ENCODE measurements at places on chromosomes 5 and 9. TPM values are rescaled to one million over a fixed set of nuclear protein-coding genes. Genes with fewer than 3 reads are reported as not detected.

GRCh38 chr5:151596828-151597539, 5.9 kb upstream of the FAT2 start:
- no peak overlapping the region for H3K4me3 ChIP-seq
- DNase-seq: no peak
- peaks cover 4% of the 10 kb centered on the region for H3K27me3 ChIP-seq
- no peaks in the 10 kb centered on the region for H3K36me3 ChIP-seq

GRCh38 chr5:97106216-97106581, 36.2 kb downstream of the LIX1 start:
- no peaks in the 10 kb centered on the region for H3K4me1 ChIP-seq
- no peak overlapping the region for H3K27ac ChIP-seq
- H3K27me3 ChIP-seq: no peaks in the 10 kb centered on the region
- DNase-seq: no peak
- H3K36me3 ChIP-seq: no peaks in the 10 kb centered on the region
- no peak overlapping the region for H3K4me3 ChIP-seq

- H3K27ac ChIP-seq: no peak overlapping the region
- H3K4me3 ChIP-seq: no peak overlapping the region
- H3K4me1 ChIP-seq: peaks cover 11% of the 10 kb centered on the region
- no peak for DNase-seq
These were observed 17.0 kb downstream of the FOCAD start for GRCh38 chr9:20701060-20701459.

ZNF879 gene
- total RNA-seq: 7.3 TPM

CER1 gene
- total RNA-seq: not detected

MTAP gene
- 56.3 TPM for total RNA-seq

- H3K36me3 ChIP-seq: no peaks in the 10 kb centered on the region
- no peak overlapping the region for H3K27ac ChIP-seq
- peak; percentile 20 for DNase-seq
- H3K4me1 ChIP-seq: peaks cover 3% of the 10 kb centered on the region
These were observed 20.4 kb downstream of the ADAMTS2 start for GRCh38 chr5:179324760-179325295.

PCDHGA2 gene
- 1.5 TPM for total RNA-seq

DNA sequence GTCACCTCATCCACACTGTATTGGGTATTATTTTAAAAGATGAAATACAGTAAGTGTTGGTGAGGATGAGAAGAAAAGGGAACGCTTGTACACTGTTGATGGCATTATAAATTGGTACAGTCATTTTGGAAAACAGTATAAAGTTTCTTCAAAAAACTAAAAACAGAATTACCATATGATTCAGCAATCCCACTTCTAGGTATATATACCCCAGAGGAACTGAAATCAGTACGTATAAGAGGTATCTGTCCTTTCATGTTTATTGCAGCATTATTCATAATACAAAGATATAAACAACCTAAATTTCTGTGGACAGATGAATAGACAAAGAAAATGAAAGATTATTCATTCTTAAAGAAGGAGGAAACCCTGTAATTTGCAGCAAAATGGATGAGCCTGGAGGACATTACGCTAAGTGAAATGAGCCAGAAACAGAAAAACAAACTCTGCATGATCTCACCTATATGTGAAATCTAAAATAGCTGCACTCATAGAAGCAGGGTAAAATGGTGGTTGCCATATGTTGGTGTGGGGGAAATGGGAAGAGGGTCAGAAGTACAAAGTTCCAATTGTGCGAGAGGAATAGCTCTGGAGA, 191.6 kb downstream of the TRIM36 start:
- no peaks in the 10 kb centered on the region for H3K36me3 ChIP-seq
- no peaks in the 10 kb centered on the region for H3K27me3 ChIP-seq
- no peak for DNase-seq
- no peak overlapping the region for H3K27ac ChIP-seq
- H3K4me1 ChIP-seq: no peaks in the 10 kb centered on the region

GRCh38 chr5:14998491-14998890, 126.9 kb upstream of the ANKH start:
- peaks cover 17% of the 10 kb centered on the region for H3K4me1 ChIP-seq
- no peaks in the 10 kb centered on the region for H3K36me3 ChIP-seq

GRCh38 chr9:110578575-110579033, 937 bp downstream of the SVEP1 start:
- no peaks in the 10 kb centered on the region for H3K4me1 ChIP-seq
- peak overlapping the region; percentile 65 for H3K4me3 ChIP-seq
- H3K27me3 ChIP-seq: no peaks in the 10 kb centered on the region
- no peaks in the 10 kb centered on the region for H3K36me3 ChIP-seq
- no peak for DNase-seq

SMIM3 gene
- total RNA-seq: 25.7 TPM

ARRDC3 gene
- 45.1 TPM for total RNA-seq

GRCh38 chr5:151202381-151203139, 21.3 kb downstream of the CCDC69 start:
- no peak for DNase-seq
- no peaks in the 10 kb centered on the region for H3K27me3 ChIP-seq
- H3K4me1 ChIP-seq: peaks cover 35% of the 10 kb centered on the region
- peaks cover 64% of the 10 kb centered on the region for H3K36me3 ChIP-seq

PCDHA9 gene
- total RNA-seq: not detected

CDH9 gene
- not detected for total RNA-seq

TMEM252 gene
- total RNA-seq: not detected

GRCh38 chr9:107405511-107405910, 84.1 kb downstream of the KLF4 start:
- H3K36me3 ChIP-seq: no peaks in the 10 kb centered on the region
- no peaks in the 10 kb centered on the region for H3K27me3 ChIP-seq
- H3K4me3 ChIP-seq: no peak overlapping the region
- DNase-seq: no peak
- H3K27ac ChIP-seq: no peak overlapping the region

DNA sequence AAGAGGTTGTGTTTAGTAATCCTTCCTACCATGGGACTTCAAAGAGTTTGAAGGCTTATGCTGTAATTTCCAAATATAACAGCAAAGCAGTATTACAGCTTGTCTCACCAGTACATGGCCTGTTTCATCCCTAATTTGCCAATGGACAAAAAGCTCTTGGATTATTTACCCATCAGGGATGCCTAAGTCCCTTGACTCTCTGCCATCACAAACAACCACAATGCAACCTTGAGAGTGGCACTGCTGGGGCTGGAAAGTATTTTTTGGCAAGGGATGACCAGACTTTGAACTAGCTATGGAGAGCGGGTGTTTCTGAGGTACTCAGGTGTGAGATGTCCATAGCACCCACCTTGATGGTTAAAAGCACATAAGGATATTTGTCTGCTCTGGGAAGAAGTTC, 9.1 kb downstream of the MAMDC2 start:
- DNase-seq: no peak
- H3K36me3 ChIP-seq: no peaks in the 10 kb centered on the region
- no peak overlapping the region for H3K4me3 ChIP-seq
- H3K27me3 ChIP-seq: no peaks in the 10 kb centered on the region

DNA sequence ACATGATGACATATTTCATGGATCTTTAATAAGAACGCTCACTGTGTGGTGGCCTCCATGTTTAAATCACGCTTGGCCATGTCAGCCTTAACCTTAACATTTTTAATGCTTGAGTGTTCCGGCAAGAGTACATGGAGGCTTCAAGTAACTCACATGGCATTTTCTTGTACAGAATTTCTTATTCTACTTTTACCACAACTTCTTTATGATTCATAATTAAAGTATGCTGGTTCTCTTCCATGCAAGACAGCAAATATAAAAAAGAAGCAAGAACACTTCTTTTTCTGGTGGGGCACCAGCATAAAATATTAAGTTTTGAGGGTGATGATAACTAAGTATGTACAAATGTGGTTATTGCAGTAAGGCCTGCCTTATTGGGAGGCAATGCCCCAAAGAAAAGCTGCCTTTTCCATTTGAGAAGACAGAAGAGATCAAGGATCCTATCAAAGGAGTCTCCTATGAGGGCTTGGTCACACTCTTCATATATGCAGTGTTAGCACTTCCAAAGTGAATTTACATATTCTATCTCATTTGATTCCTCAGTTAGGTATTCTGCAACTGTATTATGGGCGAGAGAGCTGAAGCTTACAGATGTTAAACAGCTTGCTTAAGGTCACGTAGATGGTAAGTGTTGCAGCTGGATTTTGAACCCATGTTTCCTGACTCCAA, 382.7 kb upstream of the MEF2C start:
- H3K27me3 ChIP-seq: no peaks in the 10 kb centered on the region
- H3K4me3 ChIP-seq: no peak overlapping the region
- no peaks in the 10 kb centered on the region for H3K36me3 ChIP-seq
- H3K27ac ChIP-seq: no peak overlapping the region

DNA sequence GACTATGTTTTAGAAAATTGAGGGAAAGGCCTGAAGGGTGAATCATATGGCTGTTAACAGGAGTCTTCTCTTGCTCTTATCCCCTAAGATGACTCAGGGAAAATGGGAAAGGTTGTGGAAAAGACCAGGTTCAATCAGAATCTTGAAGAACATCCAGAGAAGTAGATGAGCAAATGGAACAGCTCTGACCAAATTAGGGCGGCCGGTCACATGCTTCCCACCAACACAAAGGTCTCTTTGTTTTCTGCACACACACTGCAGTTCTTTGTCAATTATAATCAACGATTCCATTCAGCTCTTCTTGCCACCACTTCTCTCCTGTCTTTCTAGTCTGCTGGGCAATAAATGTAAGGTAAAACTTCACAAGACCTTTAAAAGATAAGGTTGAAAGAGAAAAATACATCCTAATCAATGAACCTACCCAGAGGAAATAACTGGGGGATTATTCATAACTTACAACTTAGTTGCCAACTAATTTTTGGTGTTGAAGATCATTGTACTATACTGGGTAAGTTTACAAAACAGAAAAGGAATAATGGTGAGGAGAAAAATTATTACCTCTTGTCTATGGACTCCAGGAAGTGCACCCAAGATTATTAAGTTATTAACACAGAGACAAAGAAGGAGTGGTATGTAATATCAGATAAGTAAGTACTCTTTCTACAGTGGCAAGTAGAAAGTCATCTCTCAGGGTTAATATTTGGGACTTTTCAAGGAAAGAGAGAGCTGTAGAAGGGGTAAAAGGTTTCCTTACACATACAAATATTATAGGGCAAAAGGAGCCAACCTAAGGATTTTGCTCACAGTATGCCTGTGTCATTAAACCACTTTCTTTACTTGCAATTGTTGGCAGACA, 441.9 kb upstream of the PIK3R1 start:
- DNase-seq: no peak
- no peak overlapping the region for H3K27ac ChIP-seq
- H3K27me3 ChIP-seq: no peaks in the 10 kb centered on the region
- H3K4me1 ChIP-seq: no peaks in the 10 kb centered on the region
- no peak overlapping the region for H3K4me3 ChIP-seq

INSL6 gene
- not detected for total RNA-seq

- no peak overlapping the region for H3K27ac ChIP-seq
- no peaks in the 10 kb centered on the region for H3K4me1 ChIP-seq
- no peaks in the 10 kb centered on the region for H3K27me3 ChIP-seq
- H3K4me3 ChIP-seq: no peak overlapping the region
- H3K36me3 ChIP-seq: peaks cover 5% of the 10 kb centered on the region
- DNase-seq: no peak
These were observed 146.4 kb downstream of the ENTREP1 start for GRCh38 chr9:69471433-69471832.

DNA sequence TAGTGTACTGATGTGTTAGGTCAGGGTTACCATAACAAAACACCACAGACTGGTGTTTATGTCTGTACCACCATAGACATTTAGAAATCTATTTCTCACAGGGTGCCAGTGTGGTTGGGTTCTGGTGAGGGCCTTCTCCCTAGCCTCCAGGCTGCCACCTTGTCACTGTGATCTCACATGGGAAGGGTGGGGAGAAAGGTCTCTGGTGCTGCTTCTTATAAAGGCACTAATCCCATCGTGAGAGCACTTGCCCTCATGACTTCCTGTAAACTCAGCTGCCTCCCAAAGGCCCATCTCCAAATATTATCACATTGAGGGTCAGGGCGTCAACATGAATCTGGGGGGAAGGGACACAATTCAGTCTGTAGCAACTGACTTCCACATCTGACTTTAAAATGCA, 49.8 kb downstream of the PIK3R1 start:
- DNase-seq: no peak
- H3K4me3 ChIP-seq: no peak overlapping the region
- peak overlapping the region; percentile 29 for H3K27ac ChIP-seq
- H3K4me1 ChIP-seq: peaks cover 56% of the 10 kb centered on the region

DNA sequence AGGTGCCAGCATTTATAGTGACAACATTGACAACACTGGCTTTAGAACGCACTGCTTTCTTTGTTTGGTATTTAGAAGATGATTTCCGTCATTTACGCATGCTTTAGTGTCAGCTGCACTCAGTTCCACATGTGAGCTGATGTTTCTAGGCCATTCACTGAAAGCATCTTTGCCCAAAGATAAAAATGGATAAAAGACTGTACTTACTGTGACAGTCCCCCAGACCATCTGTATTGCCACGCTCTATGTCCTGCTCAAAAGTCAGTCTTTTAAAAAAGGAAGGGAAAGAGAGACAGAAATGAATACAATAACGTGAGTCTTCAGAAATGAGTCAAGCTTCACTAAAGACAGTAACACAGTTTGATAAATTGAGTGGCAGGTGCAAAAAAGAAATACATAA, 99.3 kb downstream of the SEMA6A start:
- no peak overlapping the region for H3K27ac ChIP-seq
- no peaks in the 10 kb centered on the region for H3K4me1 ChIP-seq
- no peaks in the 10 kb centered on the region for H3K27me3 ChIP-seq
- DNase-seq: no peak

- H3K27ac ChIP-seq: no peak overlapping the region
- H3K36me3 ChIP-seq: no peaks in the 10 kb centered on the region
- no peaks in the 10 kb centered on the region for H3K27me3 ChIP-seq
- DNase-seq: no peak
These were observed 146.5 kb downstream of the NXNL2 start for GRCh38 chr9:88681434-88681833.

DNA sequence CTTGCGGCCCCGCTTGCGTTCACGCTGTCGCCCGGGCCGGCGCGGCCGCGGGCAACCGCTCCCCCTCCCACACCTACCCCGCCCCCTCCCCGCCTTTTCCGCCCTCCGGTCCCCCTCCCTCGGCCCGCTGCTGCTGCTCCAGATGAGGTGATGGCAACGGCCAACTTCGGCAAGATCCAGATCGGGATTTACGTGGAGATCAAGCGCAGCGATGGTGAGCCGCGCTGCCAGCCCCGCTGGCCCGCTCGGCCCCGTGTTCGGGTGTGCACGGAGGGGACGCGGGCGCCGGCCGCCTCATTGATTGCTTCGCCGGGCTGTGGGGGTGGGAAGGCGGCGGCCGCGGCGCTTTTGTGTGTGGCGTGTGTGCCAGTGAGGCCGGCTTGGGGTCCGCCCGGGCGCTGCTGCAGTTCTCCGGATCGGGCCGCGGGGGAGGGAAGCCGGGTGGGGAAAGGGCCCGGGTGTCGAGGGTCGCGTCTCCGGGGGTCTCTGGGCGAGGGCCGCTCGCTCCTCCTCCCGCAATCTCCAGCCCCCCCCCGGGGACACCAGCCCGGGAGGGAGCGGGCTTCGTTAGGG, 403 bp downstream of the KIF2A start:
- no peaks in the 10 kb centered on the region for H3K36me3 ChIP-seq
- peak overlapping the region; percentile 96 for H3K27ac ChIP-seq
- H3K4me1 ChIP-seq: peaks cover 56% of the 10 kb centered on the region
